Motor neuron (in vitro differentiated cells): ENCODE measurements at places on chromosomes 6 and 20. TPM values are rescaled to one million over a fixed set of nuclear protein-coding genes. Genes with fewer than 3 reads are reported as not detected.

NNAT gene
- total RNA-seq, result 213 and 236 TPM in 2 replicates

HSPA1A gene
- total RNA-seq, result 40.8 and 53.5 TPM in 2 replicates

REV3L gene
- 39.9 and 50.3 TPM in 2 replicates for total RNA-seq

DNA sequence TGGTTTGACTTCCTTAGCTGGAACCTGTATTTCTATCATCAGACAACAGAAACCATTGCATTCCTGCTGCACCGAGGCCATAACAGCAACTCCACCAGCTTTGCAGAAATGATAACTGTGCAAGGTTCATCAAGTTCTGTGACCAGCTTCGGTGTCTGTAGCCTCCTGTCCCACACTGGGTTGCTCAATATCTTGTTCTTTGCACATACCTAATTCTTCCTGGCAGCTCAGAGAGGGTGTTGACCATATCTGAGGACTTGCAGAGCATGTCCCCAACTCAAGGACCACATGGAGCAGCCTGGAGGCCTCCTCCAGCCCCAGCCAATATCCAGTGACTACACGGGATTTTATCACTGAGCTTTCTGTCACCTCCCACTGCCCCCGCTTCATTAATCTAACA lies 59.3 kb upstream of the SCAF8 start:
- ATAC-seq, result no peak

GRCh38 chr6:82712826-82713225 lies 349.2 kb downstream of the TPBG start:
- ATAC-seq, result no peak

DNA sequence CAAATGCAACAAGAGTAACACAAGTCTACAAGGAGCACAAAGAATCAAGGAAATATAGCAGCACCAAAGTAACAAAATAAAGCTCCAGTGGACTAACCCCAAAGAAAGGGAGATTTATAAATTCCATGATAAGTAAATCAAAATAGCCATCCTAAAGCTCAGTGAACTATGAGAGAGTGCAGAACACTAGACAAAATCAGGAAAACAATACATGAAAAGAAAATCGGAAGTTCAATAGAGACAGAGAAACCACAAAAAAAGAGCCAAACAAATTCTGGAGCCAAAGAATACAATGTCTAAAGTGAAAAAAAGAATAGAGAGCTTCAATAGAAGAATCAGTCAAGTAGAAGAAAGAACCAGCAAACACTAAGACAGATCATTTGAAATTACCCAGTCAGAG lies 247.3 kb upstream of the TENT5A start:
- no peak for ATAC-seq
